ENCODE measurements at places on chromosomes 5 and 9.
A peak's percentile ranks its signal among the peaks of the same experiment; 100 is the strongest.

DNA sequence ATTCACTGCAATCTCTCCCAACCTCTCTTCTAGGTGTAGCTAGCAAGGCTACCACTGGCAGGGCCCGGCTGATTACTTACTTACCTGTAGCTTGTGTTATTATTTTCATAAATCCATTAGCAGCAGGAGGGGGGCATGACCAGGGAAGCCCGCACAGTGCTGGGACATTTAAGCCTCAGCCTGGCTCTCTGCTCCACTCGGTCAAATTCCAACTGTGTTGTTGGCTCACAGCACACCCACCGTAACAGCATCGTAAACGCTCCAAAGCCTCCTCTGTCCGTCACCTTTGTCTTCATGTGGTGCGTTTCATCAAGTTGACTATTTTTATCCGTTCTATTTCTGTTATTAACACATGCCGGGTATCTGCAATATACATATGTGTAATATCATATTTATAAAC, 264.7 kb downstream of the NSG2 start:
- no peak overlapping the region for H3K27ac ChIP-seq
- H3K27me3 ChIP-seq: peaks cover 80% of the 10 kb centered on the region
- H3K36me3 ChIP-seq: no peaks in the 10 kb centered on the region
- H3K4me3 ChIP-seq: no peak overlapping the region
- DNase-seq: no peak
- H3K4me1 ChIP-seq: peaks cover 15% of the 10 kb centered on the region

- DNase-seq: no peak
- H3K36me3 ChIP-seq: no peaks in the 10 kb centered on the region
- H3K4me1 ChIP-seq: no peaks in the 10 kb centered on the region
- no peak overlapping the region for H3K4me3 ChIP-seq
These were observed 44.3 kb upstream of the DENND4C start for GRCh38 chr9:19186232-19186631.

- no peak overlapping the region for H3K4me3 ChIP-seq
- peaks cover 2% of the 10 kb centered on the region for H3K27me3 ChIP-seq
- H3K4me1 ChIP-seq: no peaks in the 10 kb centered on the region
These were observed 30.2 kb downstream of the PTPN3 start for GRCh38 chr9:109467936-109468335.

- no peaks in the 10 kb centered on the region for H3K36me3 ChIP-seq
- no peaks in the 10 kb centered on the region for H3K27me3 ChIP-seq
- H3K4me3 ChIP-seq: no peak overlapping the region
These were observed 70.9 kb downstream of the MYO10 start for GRCh38 chr5:16865151-16865550.

DNA sequence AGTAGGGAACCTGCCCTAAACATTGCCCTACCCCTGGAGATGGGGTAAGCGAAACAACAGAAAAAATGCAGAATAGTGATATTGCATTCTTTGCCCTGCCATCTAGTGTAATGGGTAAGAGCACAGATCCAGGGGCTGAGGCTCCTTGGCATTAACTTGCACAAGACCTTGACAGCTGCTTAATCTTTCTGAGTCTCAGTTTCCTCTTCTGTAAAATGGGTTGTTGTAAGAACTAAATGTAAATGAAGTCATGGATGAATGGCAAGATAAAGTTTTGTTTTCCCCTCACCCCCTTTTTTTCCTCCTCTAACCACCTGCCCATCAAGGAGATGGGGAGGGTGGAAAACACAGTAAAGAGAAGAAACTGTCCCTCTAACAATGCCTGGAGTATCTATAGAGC, 47.7 kb upstream of the ZNF366 start:
- H3K36me3 ChIP-seq: no peaks in the 10 kb centered on the region
- peaks cover 16% of the 10 kb centered on the region for H3K4me1 ChIP-seq
- DNase-seq: no peak
- H3K27ac ChIP-seq: no peak overlapping the region
- no peaks in the 10 kb centered on the region for H3K27me3 ChIP-seq

- H3K27me3 ChIP-seq: no peaks in the 10 kb centered on the region
- H3K27ac ChIP-seq: peak overlapping the region; percentile 23
- no peak for DNase-seq
- H3K36me3 ChIP-seq: peaks cover 14% of the 10 kb centered on the region
- peaks cover 10% of the 10 kb centered on the region for H3K4me1 ChIP-seq
These were observed 4.8 kb downstream of the HSDL2 start for GRCh38 chr9:112384690-112385089.

All from K562 (cell line).